ENCODE measurements at places on chromosomes 5 and 9. TPM values are rescaled to one million over a fixed set of nuclear protein-coding genes. Genes with fewer than 3 reads are reported as not detected.

GRCh38 chr5:89981878-89982773, 427.4 kb downstream of the CETN3 start:
- no peak overlapping the region for H3K4me3 ChIP-seq
- no peaks in the 10 kb centered on the region for H3K4me1 ChIP-seq
- H3K27me3 ChIP-seq = no peaks in the 10 kb centered on the region
- no peak for DNase-seq
- no peak overlapping the region for H3K27ac ChIP-seq

DNA sequence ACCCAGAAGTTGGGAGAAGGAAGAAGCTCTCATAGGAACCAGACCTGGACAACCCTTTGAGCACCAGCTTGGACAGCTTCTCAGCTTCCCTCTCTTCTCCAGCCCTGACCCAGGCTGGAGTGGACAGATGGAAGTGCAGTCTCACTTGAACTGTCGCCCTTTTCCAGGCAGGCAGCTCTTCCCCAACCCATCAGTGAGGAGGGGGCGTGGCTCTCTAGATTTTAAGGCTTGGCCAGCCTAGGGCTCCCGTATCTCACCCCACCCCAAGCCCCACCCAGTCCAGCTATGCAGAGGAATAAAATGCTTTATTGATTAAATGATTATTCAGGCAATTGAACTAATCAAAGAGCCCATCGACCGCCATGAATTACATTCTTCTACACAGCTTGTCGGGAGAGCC, 2.2 kb downstream of the PAX5 start:
- H3K27ac ChIP-seq = no peak overlapping the region
- H3K27me3 ChIP-seq = peaks cover 97% of the 10 kb centered on the region
- H3K4me3 ChIP-seq = no peak overlapping the region
- peaks cover 19% of the 10 kb centered on the region for H3K4me1 ChIP-seq
- DNase-seq = no peak

- no peaks in the 10 kb centered on the region for H3K36me3 ChIP-seq
- H3K4me3 ChIP-seq = no peak overlapping the region
- H3K27me3 ChIP-seq = no peaks in the 10 kb centered on the region
- no peak for DNase-seq
- no peaks in the 10 kb centered on the region for H3K4me1 ChIP-seq
- no peak overlapping the region for H3K27ac ChIP-seq
Measured at GRCh38 chr5:28788954-28789353, 1750.6 kb upstream of the CDH9 start.

GRCh38 chr9:133924453-133924852, 67.7 kb downstream of the VAV2 start:
- no peak overlapping the region for H3K4me3 ChIP-seq
- H3K27me3 ChIP-seq = no peaks in the 10 kb centered on the region
- no peak overlapping the region for H3K27ac ChIP-seq
- H3K4me1 ChIP-seq = no peaks in the 10 kb centered on the region
- DNase-seq = no peak

DNA sequence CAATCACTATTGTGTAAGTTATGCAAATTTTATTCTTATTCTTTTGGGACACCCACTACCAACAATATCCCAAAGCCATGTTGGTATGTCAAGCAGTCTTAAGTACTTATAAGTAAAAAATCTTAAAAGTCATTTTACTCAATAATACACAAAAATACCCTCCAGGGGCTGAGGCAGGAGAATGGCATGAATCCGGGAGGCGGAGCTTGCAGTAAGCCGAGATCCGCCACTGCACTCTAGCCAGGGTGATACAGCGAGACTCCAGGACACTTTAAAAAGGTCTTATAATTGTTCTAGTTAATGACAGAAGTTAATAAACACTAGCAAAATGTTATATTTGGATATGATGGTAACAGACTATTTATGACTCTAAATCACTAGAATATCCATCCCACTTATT, 16.8 kb downstream of the CLINT1 start:
- H3K36me3 ChIP-seq = no peaks in the 10 kb centered on the region
- no peaks in the 10 kb centered on the region for H3K27me3 ChIP-seq

DNA sequence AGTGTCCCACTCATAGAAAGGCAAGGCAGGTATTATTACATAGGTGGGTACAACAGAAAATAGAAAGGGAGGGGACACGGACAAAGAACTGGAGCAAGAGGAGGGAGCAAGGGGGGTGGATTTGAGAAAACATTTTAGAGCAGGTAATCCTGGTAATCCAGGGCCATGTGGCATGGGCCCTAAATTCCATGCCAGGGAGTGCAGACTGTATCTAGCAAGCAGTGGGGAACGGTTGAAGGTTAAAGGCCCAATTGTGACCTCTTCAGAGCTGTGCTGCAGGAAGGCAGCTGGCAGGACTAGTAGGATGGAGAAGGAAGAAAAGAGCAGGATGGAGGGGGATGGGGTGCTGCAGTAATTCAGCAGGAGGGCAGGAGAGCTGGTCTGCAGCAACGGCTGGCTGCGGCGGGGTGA, 75.2 kb downstream of the PDE6A start:
- no peak overlapping the region for H3K27ac ChIP-seq
- H3K27me3 ChIP-seq = no peaks in the 10 kb centered on the region
- peaks cover 23% of the 10 kb centered on the region for H3K4me1 ChIP-seq
- H3K36me3 ChIP-seq = no peaks in the 10 kb centered on the region
- DNase-seq = no peak

- DNase-seq = no peak
- H3K27ac ChIP-seq = no peak overlapping the region
- H3K36me3 ChIP-seq = no peaks in the 10 kb centered on the region
Measured at GRCh38 chr9:27719711-27720110, 146.4 kb upstream of the C9orf72 start.

DNA sequence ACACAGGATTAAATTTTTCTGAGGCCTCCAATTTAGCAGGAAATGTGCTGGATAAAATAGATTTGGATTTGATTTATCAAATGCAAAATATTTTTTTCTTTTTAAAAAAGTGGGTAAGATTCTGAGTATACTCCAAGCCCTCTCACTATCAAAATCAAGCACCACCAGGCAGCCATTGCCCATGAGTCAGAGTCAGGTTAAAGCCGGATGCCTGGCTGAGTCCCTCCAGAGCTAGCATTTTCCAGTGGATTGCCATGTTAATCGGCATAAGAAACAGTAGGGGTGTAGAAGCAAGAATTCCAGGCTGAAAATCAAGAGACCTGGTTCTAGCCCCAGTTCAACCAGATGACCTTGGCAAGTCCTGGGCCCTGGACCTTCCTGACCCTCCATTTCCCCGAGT, 85.3 kb downstream of the FAM114A2 start:
- no peak overlapping the region for H3K4me3 ChIP-seq
- no peaks in the 10 kb centered on the region for H3K27me3 ChIP-seq
- H3K36me3 ChIP-seq = no peaks in the 10 kb centered on the region
- no peak for DNase-seq
- no peaks in the 10 kb centered on the region for H3K4me1 ChIP-seq

DNA sequence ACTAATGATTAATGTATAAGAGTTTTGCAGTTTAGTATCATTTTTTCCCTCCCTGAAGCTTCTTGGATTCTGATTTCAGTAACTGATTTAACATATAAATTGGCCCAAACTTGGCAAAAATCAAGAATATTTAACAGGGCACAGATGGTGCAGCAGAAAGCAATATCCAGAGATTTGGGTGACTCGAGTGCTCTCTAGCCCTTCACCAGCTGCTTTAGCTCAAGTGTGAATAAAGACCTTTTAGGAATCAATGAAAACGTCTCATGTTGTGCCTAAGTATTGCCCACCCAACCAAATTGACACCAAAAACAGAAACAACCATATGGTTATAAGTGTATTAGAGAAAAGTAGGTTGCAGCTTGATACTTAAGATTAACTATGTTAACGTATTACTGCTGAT, 933.4 kb upstream of the PTPRD start:
- H3K27ac ChIP-seq = no peak overlapping the region
- no peak overlapping the region for H3K4me3 ChIP-seq
- no peaks in the 10 kb centered on the region for H3K4me1 ChIP-seq
- H3K27me3 ChIP-seq = no peaks in the 10 kb centered on the region

DNA sequence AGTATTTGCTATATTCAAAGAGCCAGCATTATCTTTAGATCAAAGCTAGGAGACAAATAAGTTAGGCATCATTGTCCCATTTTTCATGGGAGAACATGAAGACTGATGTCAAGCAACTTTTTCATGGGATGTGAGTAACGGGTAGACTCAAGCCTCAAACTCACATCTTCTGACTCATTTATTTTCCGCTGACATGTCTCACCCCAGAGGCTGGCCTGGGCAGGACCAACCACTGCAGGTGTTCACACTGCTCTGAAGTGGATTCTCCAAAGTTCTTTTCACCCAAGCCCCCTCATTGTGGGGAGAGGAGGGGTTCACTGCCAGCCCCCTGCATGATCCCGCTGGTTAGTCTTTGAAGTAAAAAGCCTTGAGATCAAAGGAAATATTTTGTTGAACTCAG, 34.9 kb upstream of the BASP1 start:
- no peak overlapping the region for H3K27ac ChIP-seq
- H3K4me1 ChIP-seq = no peaks in the 10 kb centered on the region
- no peak overlapping the region for H3K4me3 ChIP-seq
- no peaks in the 10 kb centered on the region for H3K27me3 ChIP-seq
- H3K36me3 ChIP-seq = no peaks in the 10 kb centered on the region

GRCh38 chr5:58188262-58188651, 271.6 kb downstream of the PLK2 start:
- no peak overlapping the region for H3K4me3 ChIP-seq
- no peaks in the 10 kb centered on the region for H3K4me1 ChIP-seq
- H3K36me3 ChIP-seq = no peaks in the 10 kb centered on the region
- peak; percentile 8 for DNase-seq
- no peaks in the 10 kb centered on the region for H3K27me3 ChIP-seq
- H3K27ac ChIP-seq = no peak overlapping the region

- H3K4me1 ChIP-seq = peaks cover 19% of the 10 kb centered on the region
- DNase-seq = peak; percentile 34
- no peaks in the 10 kb centered on the region for H3K27me3 ChIP-seq
- peak overlapping the region; percentile 43 for H3K27ac ChIP-seq
- H3K36me3 ChIP-seq = no peaks in the 10 kb centered on the region
Measured at GRCh38 chr5:131610198-131611063, 24.6 kb downstream of the RAPGEF6 start.

GRCh38 chr5:135112008-135112725, 78.1 kb upstream of the PITX1 start:
- no peaks in the 10 kb centered on the region for H3K27me3 ChIP-seq
- H3K4me3 ChIP-seq = no peak overlapping the region
- DNase-seq = peak; percentile 39
- peaks cover 15% of the 10 kb centered on the region for H3K4me1 ChIP-seq
- no peaks in the 10 kb centered on the region for H3K36me3 ChIP-seq

DNA sequence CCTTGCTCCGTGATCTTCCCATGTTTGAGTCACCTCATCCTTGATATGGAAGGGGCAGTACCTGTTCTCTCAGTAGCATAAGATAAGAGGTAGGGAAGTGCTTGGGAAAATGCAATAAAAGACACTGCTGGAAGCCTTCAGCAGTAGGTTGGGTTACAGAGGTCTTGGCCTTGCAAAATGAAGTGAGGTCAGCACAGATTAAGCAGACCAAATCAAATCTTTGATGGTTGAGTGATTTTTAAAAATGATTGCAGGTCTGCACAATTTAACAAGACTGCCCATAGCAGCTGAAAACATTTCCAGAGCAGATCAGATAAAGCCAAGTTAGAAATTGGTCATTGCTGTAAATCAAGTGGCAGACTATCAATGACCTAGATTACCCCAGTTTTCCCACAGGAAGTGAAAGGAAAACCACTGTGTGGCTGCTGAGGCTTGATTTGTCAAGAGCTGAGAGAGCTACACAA, 32.9 kb downstream of the PALM2AKAP2 start:
- H3K27me3 ChIP-seq = no peaks in the 10 kb centered on the region
- H3K4me1 ChIP-seq = peaks cover 9% of the 10 kb centered on the region
- H3K27ac ChIP-seq = no peak overlapping the region
- no peak overlapping the region for H3K4me3 ChIP-seq

DNA sequence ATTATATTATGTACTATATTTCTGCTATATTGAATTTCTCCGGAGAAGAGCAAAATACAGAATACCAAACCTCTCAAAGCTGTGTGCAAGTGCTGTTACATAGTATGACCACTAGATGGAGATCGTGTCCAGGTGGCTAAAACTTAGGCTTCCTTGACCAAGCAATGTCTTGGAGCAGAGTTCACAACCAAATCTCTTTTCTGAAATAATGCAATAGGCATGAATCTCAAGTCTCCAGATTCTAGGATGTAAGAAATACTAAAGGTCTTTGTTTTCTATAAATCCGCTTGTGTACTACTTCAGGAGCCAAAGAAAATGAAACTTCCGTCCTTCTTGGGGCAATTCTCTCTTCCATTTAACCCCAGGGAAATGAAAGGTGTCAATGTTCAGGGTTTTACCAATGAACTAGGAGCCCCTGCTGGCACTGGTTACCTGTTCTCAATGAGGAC, 181.5 kb upstream of the RAI14 start:
- peak; percentile 66 for DNase-seq
- no peaks in the 10 kb centered on the region for H3K27me3 ChIP-seq
- no peaks in the 10 kb centered on the region for H3K4me1 ChIP-seq

DNA sequence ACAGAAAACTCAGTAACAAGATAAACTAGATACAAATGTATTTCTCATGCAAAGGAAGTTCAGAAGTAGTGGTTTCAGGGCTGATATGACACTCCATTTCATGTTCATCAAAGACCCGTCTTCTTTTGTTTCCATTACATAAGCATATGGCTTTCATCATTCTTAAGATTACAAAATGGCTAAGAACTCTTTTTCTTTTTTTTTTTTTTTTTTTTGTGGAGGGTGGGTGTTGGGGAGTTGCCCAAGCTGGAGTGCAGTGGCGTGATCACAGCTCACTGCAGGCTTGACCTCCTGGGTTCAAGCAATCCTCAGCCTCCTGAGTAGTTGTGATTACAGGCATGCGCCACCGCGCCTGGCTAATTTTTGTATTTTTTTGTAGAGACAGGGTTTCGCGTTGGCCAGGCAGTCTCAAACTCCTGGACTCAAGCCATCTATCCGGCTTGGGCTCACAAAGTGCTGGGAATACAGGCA, 22.0 kb upstream of the PTBP3 start:
- H3K4me1 ChIP-seq = no peaks in the 10 kb centered on the region
- no peak overlapping the region for H3K27ac ChIP-seq
- no peaks in the 10 kb centered on the region for H3K27me3 ChIP-seq

- H3K27me3 ChIP-seq = no peaks in the 10 kb centered on the region
- no peak overlapping the region for H3K27ac ChIP-seq
- no peaks in the 10 kb centered on the region for H3K36me3 ChIP-seq
- H3K4me3 ChIP-seq = no peak overlapping the region
- no peaks in the 10 kb centered on the region for H3K4me1 ChIP-seq
- DNase-seq = no peak
Measured at GRCh38 chr5:90696153-90696552, 137.6 kb downstream of the ADGRV1 start.

Gene KIAA1958
- 10.1 TPM for total RNA-seq

Gene ZMYND19
- total RNA-seq = 24.3 TPM

Gene PRLR
- 95.8 TPM for total RNA-seq

Gene RFX3
- 6.5 TPM for total RNA-seq

Gene BTNL8
- 19.1 TPM for total RNA-seq

Gene BSPRY
- total RNA-seq = 6.1 TPM
